ENCODE measurements at places on chromosomes 2 and 18.

DNA sequence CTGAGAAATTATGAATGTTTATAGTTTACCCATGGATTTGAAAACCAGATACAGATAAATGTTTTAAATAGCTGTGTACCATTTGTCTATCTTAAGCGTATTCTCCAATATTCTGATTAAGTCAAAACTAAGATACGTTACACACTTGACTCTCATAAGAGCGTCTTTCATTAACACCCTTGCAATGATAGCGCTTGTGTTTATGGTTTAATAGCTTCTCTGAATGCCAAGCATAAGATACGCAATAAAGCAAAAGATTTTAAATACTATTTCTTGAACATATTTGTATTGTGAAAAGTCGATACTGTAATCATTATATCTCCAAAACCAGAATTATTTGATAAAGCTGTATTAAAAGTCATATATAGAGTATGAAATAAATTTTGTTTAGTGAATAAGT, 3.0 kb downstream of the CALCRL start:
- no peak for DNase-seq

- no peak for DNase-seq
Observed at GRCh38 chr2:234678711-234679110, 181.8 kb upstream of the ARL4C start.

DNA sequence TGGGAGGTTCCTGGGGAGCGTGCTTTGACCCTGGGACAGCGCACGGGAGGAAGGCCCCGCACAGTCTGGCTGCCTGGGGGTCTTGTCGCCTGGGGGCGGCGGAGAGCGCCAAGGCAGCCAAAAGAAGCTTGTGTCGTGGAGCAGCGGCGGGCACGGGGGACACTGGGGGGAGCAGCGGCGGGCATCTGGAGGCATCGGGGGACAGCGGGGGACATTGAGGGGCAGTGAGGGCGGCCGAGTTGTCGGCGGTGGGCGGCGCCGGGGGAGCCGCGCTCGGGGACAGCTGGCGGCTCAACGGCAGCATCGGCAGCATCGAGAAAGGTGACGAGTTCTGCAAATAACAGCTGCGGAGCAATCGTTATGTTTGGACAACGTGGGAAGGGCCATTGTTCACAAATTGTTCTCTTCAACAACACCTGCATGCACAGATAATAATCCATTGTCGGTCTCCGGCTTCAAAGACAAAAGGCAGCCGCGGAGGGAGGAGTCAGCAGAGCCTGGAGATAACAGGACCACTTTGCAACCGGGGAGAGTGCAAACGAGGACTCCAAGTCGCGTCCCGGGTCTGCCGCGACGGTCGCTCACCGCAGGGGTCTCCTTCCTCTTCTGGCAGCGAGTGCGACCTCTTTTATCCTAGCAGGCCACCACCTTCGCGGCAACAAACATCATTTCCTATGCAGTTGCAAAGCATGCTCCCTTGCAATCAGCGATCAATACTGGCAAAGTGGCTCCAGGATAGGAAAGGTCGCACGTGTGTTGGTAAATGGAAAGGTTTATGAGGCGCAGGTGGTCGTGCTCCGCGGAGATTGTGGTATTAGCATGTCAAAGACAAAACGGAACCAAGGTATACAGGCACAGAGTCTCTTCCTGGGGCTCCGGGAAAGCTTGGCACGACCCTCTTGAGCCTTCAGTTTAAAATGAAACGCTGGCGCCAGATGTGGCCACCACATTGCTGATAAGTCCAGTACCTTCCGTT, 132.3 kb upstream of the DLX2 start:
- DNase-seq = no peak

- DNase-seq = no peak
Observed at GRCh38 chr2:101960819-101961337, 30.9 kb upstream of the IL1R2 start.

Measured in NCI-H226 (cell line).